ENCODE measurements at places on chromosomes 1 and 21.

DNA sequence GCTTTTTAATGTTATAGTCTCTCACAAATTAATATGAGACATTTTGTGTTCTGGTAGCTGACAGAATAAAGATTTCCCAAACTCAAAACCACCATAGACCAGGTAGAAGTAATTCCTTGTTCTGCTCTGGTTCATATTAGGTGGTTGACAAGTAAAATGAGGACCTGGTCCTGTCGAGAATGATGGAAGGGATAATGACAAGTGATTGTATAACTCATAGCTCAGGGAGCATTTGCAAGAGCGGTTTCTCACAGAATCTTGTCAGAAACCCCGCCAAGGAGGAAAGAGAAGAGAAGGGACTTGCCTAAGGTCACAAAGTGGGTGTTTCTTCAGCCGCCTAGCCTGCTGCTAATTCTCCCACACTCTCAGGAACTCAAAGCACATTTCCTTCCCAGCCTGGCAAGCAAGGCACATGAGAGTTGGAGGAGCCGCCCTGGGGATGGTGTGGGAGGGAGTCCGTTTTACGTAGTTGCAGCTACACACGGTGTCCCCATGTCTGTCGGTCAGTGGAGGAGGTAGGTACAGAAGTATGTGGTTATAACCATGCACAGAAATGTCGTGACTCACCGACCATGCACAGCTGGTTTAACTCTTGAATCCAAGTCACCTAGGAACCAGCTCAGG is 46.5 kb downstream of the SAMD13 start:
- DNase-seq = no peak

DNA sequence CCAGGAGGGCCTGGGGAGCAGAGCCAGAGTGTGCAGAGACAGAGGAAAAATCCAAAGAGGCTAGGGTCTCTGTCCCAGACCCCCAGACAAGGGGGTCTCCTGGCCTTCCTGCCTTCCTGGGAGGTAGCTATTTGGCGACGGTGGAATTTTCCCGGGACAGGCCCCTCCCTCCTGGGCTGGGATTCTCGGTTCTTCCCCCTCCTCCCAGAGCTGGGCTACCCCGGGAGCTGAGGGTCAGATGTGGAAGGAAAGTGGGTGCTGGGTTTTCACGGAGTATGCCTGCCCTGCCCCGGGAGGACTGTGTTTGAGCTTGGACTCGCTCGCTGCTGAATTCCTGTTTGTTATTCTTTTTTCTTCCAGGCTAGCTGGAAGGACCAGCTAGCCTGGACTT is 759 bp downstream of the AMPD2 start:
- DNase-seq = no peak

GRCh38 chr1:87394513-87394912 is 65.8 kb downstream of the LMO4 start:
- DNase-seq = no peak

- DNase-seq = no peak
Measured at GRCh38 chr1:156523801-156524480, 23.4 kb upstream of the MEF2D start.

DNA sequence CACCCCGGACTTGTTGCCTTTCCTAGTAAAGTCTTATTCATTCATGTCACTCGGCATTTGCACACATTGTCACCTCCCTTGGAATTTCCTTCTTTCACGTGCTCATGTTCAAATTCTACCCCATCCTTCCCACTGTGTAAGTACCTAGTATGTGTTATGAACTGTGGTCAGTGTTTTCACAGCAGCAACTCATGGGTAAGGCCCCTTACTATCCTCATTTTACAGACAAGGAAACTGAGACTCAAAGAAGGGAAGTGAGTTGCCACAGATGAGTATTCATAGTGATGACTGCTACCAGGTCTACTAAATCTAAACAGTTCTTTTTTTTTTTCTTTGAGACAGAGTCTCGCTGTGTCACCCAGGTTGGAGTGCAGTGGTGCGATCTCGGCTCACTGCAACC is 10.5 kb downstream of the CITED4 start:
- no peak for DNase-seq

DNA sequence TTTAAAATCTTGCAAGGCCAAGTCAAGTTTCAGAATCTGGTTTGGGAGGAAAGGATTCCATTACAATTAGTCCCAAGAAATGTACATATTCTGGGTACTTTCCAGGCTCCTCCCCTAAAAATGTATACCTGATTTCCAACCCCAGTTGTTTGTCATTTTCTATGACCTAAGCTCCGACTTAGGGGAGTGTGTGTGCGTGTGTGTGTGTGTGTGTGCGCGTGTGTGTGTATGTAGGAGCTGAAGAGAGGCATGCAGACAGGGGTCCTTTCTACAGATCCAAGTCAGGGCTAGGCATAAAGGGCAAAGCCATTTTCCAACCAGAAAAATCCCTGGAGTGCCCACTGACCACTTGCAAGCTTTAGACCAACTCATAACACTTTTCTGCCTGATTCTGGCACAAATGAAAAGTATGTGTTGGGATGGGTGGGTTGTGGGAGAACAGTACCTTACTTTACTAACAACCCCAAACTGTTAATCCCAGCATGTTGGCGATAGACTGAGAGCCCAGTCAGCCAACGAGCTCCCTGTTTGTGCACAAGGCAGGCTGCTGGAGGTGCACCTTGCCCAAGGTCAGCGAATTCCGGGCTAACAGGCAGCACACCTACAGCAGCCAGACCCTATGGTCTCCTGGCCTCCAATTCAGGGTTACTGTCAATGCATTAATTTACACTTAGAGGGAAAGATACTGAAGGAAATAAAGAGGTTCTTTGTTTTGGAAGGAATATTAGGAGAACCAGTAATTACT is 1.7 kb downstream of the TRABD2B start:
- no peak for DNase-seq

- no peak for DNase-seq
Measured at GRCh38 chr1:75471252-75471651, 139.7 kb downstream of the SLC44A5 start.

- no peak for DNase-seq
Measured at GRCh38 chr21:45202889-45203288, 84.8 kb downstream of the POFUT2 start.

- DNase-seq = no peak
Measured at GRCh38 chr1:94385308-94385929, 32.8 kb upstream of the ABCD3 start.

GRCh38 chr1:10799726-10800125 is 3.3 kb upstream of the CASZ1 start:
- DNase-seq = no peak

DNA sequence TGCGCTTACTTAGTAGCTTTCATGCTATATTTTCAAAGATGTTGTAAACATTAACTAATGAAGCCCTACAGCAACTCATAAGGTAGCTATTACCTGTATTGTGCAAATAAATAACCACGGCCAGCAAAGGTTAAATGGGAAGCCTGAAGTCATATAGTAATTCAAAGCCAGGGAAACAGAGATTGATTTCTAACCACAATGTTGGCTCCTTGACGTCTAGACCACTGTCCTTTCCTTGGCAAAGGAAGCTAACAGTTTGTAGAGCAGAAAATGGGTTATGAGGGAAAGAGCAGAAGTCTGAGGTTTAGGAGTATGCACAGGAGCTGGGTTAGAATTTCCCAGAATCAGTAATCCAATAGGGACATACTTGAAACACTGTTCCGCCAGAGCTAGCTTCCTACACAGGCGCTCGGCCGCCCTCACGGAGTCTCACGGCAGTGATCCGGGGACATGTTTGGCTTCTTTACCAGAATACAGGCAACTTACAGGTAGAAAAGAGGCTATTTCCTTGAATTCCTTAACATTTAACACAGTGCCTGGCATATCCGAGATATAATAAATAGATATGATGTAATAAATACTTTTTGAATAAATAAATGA is 298.8 kb upstream of the LYPLAL1 start:
- DNase-seq = no peak

DNA sequence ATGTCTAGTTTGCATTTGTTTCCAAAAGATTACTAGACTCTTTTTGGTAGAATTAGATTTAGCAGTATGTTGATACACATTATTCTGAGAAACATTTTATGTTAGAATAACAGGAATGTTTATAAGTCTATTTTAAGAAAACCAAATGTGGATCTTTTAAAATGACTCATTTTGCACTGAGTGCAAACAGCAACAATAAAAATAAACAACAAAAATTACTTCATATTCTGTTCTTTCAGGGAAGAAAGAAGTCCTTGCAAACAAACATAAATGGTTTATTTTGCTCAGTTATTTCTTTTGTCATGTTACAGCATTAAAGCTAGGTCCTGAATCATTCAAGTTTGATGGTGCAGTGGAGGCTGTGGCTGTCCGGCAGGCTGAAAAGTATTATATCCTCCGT is 106.8 kb upstream of the TENT5C start:
- DNase-seq = no peak

DNA sequence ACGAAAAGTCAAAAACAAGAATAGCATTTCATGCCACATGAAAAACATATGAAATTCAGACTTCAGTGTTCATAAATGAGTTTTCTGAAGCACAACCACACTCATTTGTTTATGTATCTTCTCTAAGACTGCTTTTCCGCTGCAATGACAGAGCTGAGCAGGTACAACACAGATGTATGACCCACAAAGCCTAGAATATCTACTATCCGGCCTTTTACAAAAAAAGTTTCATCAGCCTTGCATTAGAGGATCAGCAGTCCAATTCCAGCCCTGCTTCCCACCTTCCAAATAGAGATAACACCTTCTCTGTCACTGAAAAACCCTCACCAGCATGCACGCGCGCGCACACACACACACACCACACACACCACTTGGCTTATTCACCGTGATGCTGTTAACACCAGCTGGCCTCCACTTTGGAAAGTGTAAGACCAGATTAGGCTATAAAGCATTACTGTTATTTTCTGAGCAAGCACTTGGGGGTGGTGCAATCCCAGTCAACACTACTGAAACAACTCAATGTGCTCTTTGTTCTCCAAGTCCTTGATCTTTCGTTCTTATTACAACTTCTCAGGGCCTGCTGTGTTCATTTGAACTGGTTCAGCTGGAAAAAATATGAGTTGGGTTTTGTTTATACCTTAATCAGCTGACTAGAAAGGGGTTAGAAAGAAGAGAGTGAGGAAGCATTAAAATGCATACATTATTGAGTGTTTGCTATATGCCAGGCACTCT is 90.0 kb downstream of the GLUL start:
- no peak for DNase-seq

- no peak for DNase-seq
Measured at GRCh38 chr1:111737216-111738132, 1.7 kb downstream of the INKA2 start.

DNA sequence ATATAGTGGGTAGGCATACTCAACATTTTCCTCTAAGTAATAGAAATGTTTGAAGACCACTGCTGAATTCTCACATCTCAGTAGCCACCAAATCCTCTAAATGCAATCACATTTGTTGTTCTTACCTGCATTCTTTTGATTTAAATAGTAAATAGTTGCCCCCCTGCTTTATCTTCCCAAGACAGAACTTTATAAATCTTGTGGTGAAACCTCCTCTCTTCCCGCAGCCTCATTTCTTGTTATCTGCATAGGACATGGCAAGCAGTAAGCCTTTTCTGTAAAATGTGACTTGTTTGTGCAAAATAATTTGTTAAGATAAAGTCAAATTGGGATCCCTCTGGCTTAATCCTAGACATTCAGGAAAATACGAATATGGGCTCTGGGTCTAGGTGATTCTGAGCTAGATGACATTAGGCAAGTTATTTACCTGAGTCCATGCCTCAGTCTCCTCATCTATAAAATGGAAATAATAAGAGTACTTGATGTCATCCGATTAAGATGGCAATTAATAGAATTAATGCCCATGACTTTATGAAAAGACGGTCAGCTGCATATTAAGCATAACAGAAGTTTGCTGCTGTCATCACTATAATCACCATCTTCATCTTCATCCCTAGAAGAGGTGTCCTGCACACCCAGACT is 77.7 kb downstream of the LRRC8C start:
- no peak for DNase-seq

- DNase-seq = no peak
Measured at GRCh38 chr1:54335755-54336108, 70.5 kb downstream of the SSBP3 start.

GRCh38 chr1:10753299-10753698 is 43.1 kb downstream of the CASZ1 start:
- DNase-seq = no peak

GRCh38 chr1:222167111-222167510 is 380.8 kb downstream of the HHIPL2 start:
- no peak for DNase-seq

- DNase-seq = peak; percentile 75
Measured at GRCh38 chr1:54312796-54313316, 93.3 kb downstream of the SSBP3 start.

- no peak for DNase-seq
Measured at GRCh38 chr21:33783187-33783979, 132.2 kb downstream of the ATP5PO start.

DNA sequence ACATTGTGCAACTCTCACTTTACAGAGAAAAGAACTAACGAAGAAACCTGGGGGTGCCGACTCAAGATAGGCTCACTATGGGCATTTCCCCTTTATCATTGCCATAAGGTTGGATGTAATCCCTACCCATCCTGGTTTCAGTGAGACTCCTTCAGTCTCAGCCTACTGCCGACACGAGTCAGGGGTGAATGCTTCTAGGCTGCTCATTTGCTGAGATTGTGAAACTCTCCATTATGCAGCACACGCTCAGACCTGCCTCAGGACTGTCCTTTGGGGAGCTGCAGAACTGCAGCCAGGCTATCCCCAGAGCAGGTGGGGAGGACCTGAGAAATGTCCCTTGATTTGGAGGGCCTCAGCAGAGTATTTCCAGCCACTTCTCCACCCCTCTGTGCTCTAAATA is 22.2 kb downstream of the TSHB start:
- no peak for DNase-seq

DNA sequence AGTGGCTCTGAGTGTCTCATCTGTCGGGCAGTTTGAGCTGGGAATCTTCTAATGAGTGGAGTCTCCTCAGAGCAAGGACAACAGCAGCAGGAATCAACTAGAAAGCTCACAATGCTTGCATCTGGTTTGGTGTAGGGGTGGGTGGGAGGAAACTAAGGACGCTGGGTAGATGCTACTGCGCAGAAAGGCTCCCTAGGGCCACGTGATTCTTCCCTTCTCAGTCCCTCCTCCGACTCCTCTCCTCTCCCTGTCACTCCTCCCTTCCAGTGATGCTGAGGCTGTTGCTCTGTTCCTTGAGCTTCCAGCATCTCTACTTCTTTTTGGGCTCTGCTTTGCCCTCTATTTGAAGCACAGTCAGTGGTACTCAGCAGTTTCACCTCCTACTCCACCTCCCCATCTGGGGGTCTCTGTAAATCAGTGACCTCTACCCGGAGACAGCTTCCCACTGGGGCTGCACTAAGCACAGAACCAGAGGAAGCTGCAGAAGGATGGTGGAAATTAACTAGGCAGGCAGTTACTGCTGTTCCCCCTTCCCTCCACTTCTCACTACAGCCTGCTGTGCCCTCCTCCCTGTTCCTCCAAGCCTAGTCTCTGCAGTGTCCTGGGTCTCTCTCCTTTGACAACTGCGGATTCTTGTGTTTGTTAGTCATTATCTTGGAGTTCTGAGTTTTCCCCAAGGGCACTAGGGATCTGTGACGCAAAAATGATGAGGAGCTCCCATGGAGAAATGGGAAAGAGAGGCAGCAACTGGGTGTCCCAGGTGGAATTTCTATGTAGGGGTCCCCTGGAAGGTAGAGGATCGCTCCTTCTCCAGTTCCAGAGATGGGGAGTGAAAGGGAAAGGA is 5.8 kb downstream of the LINGO4 start:
- no peak for DNase-seq

GRCh38 chr1:15719381-15720120 is 16.5 kb upstream of the SLC25A34 start:
- DNase-seq = no peak

All from NCI-H2171 (cell line).